Hair follicular keratinocyte (primary cell): ENCODE measurements at places on chromosomes 1 and 21. TPM values are rescaled to one million over a fixed set of nuclear protein-coding genes. Genes with fewer than 3 reads are reported as not detected.

SLC6A17 gene
- not detected in 2 replicates for total RNA-seq

AMPD1 gene
- not detected in 2 replicates for total RNA-seq

RAB3B gene
- total RNA-seq, result 2.8 and 5.7 TPM in 2 replicates

FCRL2 gene
- total RNA-seq, result not detected in 2 replicates
